ENCODE measurements at places on chromosomes 2 and 18.

- DNase-seq = no peak
Measured at GRCh38 chr2:225479386-225479785, 79.9 kb downstream of the NYAP2 start.

DNA sequence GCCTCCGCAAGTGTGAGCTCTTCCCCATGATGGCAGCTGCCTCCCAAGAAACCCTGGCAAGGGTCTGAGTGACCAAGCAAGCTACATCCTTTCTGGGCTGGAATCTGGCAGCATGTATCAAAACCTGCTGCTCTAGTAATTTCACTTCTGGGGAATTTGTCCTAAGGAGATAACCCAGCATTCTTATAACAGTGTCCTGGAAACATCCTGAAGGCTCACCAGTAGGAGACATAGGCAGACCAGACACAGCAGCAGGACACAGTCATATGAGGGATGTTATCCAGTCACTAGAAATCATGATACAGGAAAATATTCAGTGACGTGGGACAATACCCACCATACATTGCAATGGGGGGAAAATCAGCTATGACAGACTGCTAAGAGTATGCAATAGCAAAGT lies 64.5 kb downstream of the CRACDL start:
- DNase-seq = no peak

- no peak for DNase-seq
Measured at GRCh38 chr18:3688690-3689089, 238.7 kb downstream of the TGIF1 start.

GRCh38 chr2:172624996-172625395 lies 69.1 kb downstream of the PDK1 start:
- DNase-seq = no peak

All from left renal cortex interstitium (tissue), 4 donors.